ENCODE measurements at places on chromosomes 3 and 15.

GRCh38 chr15:72155003-72155621 lies 36.9 kb downstream of the SENP8 start:
- no peak for DNase-seq

DNA sequence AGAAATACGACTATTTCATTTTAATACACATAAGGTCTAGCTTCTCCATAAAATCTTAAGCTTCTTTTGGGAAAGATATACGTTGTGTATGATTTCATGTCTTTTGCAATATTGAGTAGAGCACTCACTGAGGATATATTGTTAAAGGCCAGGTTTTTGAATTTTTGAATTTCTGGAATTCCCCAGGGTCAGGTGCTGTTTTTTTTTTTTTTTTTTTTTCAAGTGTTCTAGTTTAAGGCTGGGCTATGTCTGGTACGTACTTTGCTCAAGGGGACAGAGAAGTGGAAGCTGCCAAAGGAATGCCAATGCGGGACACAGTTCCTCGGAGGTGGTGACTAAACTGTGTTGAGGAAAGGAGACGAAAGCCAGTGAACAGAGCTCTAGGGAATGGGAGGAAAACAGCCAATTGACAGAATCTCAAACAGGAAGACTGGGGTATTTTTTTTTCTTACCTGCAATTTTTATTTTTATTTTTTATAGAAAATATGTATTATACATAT lies 510.5 kb upstream of the CBLB start:
- DNase-seq: no peak

GRCh38 chr15:87224404-87224803 lies 1032.1 kb downstream of the NTRK3 start:
- DNase-seq: peak; percentile 36

DNA sequence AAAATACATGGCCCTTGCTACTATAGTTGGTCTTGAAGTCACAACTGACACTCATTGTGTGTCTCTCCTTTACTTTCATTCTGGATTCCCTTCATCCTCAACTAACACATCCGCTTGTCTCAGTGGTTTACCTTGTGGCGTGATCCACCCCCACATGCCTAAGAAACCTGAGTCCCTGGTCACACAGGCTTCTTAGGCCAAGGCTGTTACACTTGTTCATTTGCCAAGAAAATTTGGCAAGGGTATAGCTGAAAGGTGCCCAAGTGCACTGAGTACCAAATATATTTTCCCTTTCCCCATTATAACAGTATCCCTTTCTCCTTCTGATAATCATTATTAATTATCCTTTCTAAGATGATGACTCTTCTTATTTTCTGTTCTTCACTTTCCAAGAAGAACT lies 207.6 kb upstream of the STAC start:
- DNase-seq: no peak

DNA sequence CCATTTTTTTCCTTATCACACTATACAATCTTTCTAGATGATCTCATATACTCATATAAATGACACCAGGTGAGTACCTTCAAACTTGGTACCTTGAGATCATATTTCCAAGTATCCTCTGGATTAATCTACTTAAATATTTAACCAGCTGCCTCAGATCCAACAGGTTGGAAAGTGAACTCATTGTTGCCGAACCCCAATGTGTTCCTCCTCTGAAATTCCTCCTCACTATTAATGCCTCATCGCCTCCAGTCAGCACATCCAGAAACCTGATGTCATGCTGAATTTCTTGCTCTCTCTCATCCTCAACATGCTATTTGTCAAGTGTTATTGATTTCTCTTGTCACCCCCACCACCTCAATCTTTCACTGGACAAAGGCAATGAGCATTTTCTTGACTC lies 221.8 kb downstream of the FMN1 start:
- no peak for DNase-seq
